ENCODE measurements at places on chromosomes 1 and 21. TPM values are rescaled to one million over a fixed set of nuclear protein-coding genes. Genes with fewer than 3 reads are reported as not detected.

DNA sequence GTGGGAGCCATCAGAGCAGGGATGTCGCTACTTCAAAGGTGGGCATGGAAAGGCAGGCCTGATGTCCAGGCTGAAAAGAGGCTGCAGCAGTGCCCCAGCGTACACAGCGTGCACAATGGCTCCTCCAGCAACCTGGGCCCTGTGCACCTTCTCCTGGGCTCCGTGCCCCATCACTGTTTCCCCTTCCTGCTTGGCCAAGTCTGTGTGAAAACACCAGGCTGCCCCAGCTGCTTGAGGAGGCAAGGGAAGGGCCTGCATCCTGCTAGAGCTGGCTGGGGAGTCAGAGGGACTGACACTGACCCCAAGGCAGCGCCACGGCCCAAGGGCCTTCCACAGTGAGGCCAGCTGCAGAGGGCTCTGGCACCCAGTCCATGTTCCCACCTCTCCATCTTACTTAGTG, 33.4 kb downstream of the SDC3 start:
- no peak overlapping the region for H3K27ac ChIP-seq
- no peaks in the 10 kb centered on the region for H3K4me1 ChIP-seq
- no peaks in the 10 kb centered on the region for H3K36me3 ChIP-seq
- H3K27me3 ChIP-seq = peaks cover 10% of the 10 kb centered on the region

GRCh38 chr1:213159376-213159775, 108.3 kb downstream of the RPS6KC1 start:
- H3K4me1 ChIP-seq = no peaks in the 10 kb centered on the region
- no peak overlapping the region for H3K27ac ChIP-seq
- H3K36me3 ChIP-seq = peaks cover 24% of the 10 kb centered on the region
- DNase-seq = no peak
- H3K4me3 ChIP-seq = no peak overlapping the region
- no peaks in the 10 kb centered on the region for H3K27me3 ChIP-seq

DNA sequence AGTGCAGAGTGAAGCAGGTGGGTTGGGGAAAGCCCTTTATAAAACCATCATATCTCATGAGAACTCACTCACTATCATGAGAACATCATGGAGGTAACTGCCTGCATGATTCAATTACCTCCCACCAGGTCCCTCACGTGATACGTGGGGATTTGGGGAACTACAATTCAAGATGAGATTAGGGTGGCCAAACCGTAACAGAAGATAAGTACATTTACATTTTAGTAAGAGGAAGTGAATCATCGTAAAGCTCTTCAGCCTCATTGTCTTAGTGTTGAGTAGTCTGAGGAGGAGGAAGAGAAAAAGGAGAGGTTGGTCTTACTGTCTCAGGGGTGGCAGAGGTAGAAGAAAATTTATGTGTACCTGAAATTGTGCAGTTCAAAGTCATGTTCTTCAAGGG, 1053.4 kb upstream of the ADGRL4 start:
- no peak for DNase-seq
- no peak overlapping the region for H3K27ac ChIP-seq
- no peaks in the 10 kb centered on the region for H3K4me1 ChIP-seq
- no peaks in the 10 kb centered on the region for H3K36me3 ChIP-seq
- H3K27me3 ChIP-seq = no peaks in the 10 kb centered on the region

FBXO44 gene
- total RNA-seq = 21.6 TPM

- no peaks in the 10 kb centered on the region for H3K27me3 ChIP-seq
- no peaks in the 10 kb centered on the region for H3K4me1 ChIP-seq
- DNase-seq = no peak
Observed at GRCh38 chr21:32549440-32549839, 35.9 kb downstream of the TCP10L start.

RNU1-2 gene
- total RNA-seq = 1,341 TPM

CELA2A gene
- total RNA-seq = not detected

- DNase-seq = no peak
- peaks cover 40% of the 10 kb centered on the region for H3K27me3 ChIP-seq
- no peaks in the 10 kb centered on the region for H3K36me3 ChIP-seq
- no peaks in the 10 kb centered on the region for H3K4me1 ChIP-seq
- H3K4me3 ChIP-seq = no peak overlapping the region
Observed at GRCh38 chr1:227453631-227454355, 109.6 kb upstream of the ZNF678 start.

DNA sequence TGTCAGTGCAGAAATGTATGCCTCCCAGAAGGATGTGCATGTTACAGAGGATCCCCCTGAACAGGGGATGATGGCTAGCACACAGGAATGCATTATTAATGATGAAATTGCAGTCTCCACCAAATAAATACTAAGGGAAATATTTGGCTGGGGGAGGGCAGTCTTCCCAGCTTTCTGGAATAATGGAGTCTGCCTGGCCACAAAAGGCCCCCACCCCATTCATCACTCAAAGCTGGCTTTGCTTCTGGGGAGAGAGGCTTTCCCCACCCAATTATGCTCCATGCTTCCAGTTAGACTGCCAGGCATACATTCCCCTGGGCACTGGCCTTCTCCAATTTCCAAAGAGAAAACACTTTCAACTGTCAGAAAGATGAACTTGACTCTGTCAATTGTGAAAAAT, 302.7 kb downstream of the SIPA1L2 start:
- H3K27ac ChIP-seq = no peak overlapping the region
- DNase-seq = no peak
- H3K27me3 ChIP-seq = peaks cover 2% of the 10 kb centered on the region
- H3K4me1 ChIP-seq = no peaks in the 10 kb centered on the region

EFNA1 gene
- 0.32 TPM for total RNA-seq

- no peaks in the 10 kb centered on the region for H3K27me3 ChIP-seq
- DNase-seq = no peak
- peaks cover 19% of the 10 kb centered on the region for H3K4me1 ChIP-seq
- H3K36me3 ChIP-seq = no peaks in the 10 kb centered on the region
- no peak overlapping the region for H3K4me3 ChIP-seq
Observed at GRCh38 chr1:150557813-150558212, 8.6 kb downstream of the ADAMTSL4 start.

CRYAA gene
- not detected for total RNA-seq

ATG4C gene
- total RNA-seq = 15.1 TPM

GRCh38 chr1:239056940-239057339, 329.4 kb upstream of the CHRM3 start:
- H3K27ac ChIP-seq = no peak overlapping the region
- no peaks in the 10 kb centered on the region for H3K27me3 ChIP-seq
- H3K4me1 ChIP-seq = no peaks in the 10 kb centered on the region
- no peak for DNase-seq
- H3K36me3 ChIP-seq = no peaks in the 10 kb centered on the region

GRCh38 chr1:149846042-149846441, 53.3 kb upstream of the BOLA1 start:
- H3K4me3 ChIP-seq = no peak overlapping the region
- H3K27me3 ChIP-seq = no peaks in the 10 kb centered on the region
- peak overlapping the region; percentile 78 for H3K27ac ChIP-seq
- peaks cover 51% of the 10 kb centered on the region for H3K4me1 ChIP-seq
- peak; percentile 38 for DNase-seq
- H3K36me3 ChIP-seq = peaks cover 2% of the 10 kb centered on the region

DNA sequence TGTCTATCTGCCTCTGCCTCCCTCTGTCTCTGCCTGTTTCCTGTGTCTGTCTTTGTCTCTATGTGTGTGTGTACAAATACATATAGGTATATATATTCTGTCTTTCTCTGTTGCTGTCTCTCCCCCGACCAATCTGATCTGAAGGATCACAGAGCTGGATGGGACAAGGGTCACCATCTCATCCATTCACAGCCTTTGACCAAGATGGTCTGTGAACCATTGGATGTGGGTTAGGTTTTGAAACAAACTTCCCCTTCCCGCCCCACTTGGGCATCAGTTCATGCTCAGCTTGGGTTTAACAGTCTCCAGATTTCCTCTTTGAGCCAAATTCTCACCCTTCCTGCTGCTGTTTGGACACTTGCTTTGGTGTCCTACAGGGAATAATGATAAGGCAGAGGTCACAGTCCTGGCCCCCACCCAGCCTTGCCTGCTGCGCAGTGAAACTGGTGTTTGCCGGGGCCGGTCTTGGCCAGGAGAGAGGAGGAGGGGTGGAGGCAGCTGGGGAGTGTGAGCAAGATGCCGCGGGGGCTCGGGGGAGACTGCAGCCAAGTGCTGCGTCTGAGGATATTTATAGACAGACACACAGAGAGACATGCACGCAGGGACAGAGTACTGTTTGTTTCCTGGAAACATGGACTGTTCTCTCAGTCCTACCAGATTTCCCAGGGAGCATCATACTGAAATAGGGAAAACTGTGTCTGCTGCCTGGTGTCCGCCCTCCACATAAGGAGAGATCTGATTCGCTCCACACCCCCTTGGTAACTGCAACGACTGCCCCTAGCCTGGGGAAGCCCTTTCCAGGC, 27.0 kb upstream of the BTG2 start:
- peak overlapping the region; percentile 76 for H3K27ac ChIP-seq
- H3K4me3 ChIP-seq = peak overlapping the region; percentile 31
- peak; percentile 51 for DNase-seq
- no peaks in the 10 kb centered on the region for H3K36me3 ChIP-seq
- peaks cover 55% of the 10 kb centered on the region for H3K4me1 ChIP-seq

GRCh38 chr1:165298203-165298820, 58.2 kb downstream of the LMX1A start:
- H3K4me3 ChIP-seq = no peak overlapping the region
- H3K27ac ChIP-seq = no peak overlapping the region
- H3K4me1 ChIP-seq = no peaks in the 10 kb centered on the region
- peaks cover 5% of the 10 kb centered on the region for H3K27me3 ChIP-seq
- no peak for DNase-seq

DNA sequence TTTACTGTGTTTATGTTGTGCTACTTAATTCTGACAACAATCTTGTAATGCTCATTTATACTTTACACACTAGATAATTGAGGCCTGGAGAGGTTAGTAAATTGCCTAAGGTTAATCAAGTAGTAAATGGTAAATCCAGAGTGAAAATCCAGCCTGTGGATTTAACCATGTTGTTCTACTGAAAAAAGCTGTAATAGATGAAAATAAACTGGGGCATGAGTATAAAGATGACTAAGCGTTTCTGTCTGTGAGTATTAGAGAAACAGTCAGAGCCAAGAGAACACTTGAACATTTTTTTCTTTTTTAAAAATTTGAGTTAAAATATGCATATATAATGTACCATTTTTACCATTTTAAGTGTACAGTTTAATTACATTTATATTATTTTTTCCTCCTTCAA, 47.9 kb upstream of the LEPR start:
- no peak for DNase-seq
- peaks cover 1% of the 10 kb centered on the region for H3K36me3 ChIP-seq
- H3K27ac ChIP-seq = no peak overlapping the region
- no peaks in the 10 kb centered on the region for H3K4me1 ChIP-seq
- no peaks in the 10 kb centered on the region for H3K27me3 ChIP-seq
- no peak overlapping the region for H3K4me3 ChIP-seq

Data from activated naive CD4-positive, alpha-beta T cell treated with anti-CD3 and anti-CD28 coated beads for 36 hours (primary cell).